Activated CD8-positive, alpha-beta memory T cell treated with anti-CD3 and anti-CD28 coated beads for 4 hours (primary cell): ENCODE measurements at places on chromosomes 1 and 21.

DNA sequence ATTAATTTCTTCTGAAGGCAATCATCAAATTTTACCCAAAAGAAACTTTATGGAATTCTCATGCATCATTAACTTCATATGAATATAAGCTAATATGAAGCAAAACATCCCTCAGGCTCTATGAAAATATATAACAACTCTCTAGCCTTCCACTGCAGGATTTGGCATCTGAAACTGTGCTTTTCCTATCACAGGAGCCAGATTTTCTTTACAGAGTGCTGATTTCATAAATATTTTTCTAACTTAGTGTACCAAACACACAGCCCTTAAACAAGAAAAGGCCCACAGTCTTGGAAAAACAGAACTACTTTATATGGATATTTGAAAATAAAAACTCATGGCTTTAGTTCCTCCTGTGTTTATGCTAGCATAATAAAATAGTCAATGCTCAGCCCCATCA lies 559.5 kb upstream of the CHRM3 start:
- no peak for DNase-seq

DNA sequence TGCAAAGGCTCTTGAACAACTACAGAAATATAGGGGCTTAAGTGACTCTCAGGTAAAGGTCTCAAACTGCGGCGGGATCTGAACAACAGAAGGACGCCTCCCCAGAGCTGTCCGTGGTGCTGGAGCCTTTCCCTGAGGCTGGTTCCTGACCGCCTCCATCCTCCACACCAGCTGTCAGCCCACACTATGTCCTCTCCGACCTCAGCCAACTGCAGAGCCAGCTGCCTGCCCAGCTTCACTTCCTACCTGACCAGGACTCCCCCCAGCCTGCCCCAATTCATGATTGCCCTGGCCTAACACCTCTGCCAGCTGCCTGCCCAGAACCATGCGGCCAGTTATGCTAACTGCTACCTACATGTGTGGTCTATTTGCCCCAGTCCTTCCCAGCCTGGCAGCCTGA lies 63.6 kb upstream of the ZC3H12A start:
- DNase-seq, result no peak

DNA sequence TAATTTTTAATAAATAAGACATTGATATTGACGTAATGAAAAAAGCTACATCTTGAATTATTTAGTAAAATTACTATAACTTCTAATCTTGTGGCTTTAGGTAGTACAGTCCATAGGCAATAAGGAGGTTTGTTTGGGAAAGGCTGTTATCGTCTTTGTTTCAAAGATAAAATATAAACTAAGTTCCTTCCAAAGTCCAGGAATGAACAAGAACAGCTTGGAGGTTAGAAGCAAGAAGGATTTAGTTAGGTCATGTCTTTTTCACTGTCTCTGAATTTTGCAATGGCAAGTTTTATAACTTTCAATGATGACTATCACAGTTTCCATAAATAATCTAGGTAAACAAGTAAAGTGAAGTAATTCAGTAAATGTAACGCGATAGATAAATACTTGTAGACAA lies 106.9 kb upstream of the OLFM3 start:
- no peak for DNase-seq

- DNase-seq, result no peak
Measured at GRCh38 chr1:89870998-89871397, 50.2 kb downstream of the LRRC8D start.

DNA sequence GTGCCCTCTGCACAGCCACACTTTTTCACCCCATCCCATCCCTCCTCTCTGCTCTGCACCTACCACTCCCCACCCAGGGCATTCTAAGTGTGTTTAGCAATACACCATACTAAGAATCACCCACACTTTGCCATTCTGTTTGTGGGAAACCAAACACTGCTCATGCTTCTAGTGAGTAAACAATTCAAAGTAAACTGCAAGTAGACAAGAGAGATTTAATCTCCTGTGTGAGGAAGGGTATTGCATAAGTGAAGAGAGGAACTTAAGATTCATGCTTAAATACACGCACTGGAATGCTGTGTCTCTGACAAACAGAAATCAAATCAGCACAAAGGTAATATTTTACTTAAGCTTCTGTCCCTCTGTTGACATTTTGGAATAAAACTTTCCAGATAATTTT lies 4.8 kb upstream of the EDARADD start:
- DNase-seq, result no peak

DNA sequence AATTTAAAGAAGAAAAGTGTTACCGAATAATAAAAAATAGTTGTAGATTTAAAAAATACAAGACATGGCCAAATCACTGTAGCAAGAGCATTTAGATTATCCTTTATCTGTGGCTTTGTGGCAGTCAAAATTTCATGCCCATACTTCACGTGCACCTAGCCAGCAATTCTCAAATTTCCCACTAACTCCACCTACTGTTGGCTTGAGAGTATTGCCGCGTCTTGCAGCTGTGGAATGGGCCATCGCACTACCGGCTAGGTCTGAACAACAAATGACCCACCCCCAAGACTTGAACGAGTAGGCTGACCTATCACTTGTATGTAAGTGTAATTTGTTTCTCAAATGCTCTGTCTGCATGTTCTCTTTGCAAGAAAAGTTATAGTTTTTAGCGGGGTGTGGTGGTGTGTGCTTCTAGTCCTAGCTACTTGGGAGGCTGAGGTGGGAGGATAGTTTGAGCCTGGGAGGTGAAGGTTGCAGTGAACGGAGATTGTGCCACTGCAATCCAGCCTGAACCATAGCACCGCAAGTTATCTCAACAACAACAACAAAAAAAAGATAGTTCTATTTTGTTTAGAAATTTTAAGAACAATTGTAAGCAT lies 4.1 kb downstream of the KRTAP13-4 start:
- DNase-seq, result no peak

GRCh38 chr1:14242123-14242522 lies 356.4 kb upstream of the KAZN start:
- no peak for DNase-seq

DNA sequence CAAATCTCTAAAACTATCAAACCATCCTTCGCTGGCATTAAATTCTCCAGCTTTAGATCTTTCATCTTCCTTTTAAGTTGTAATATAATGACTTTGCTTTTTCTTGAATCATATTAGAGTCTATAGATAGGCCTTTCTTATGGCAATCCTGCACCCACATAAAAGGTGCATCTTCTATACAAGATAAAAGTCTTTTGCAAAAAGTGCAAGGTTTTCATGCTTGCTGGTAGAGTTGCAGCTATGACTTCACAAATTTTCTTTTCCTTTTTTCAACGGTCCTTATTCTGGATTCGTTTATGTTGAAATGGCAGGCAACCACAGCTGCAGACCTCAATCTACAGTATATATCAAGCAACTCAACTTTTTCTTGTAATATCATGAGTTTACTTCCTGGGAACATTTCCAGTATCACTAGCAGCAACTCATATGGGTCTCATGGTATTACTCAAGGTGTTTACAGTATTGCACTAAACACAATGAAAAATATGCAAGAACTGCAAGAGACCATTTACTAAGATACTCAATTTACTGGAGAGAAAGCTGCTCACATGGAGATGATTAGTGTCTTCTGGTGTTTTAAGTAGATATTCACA lies 22.1 kb downstream of the OMA1 start:
- DNase-seq, result no peak

DNA sequence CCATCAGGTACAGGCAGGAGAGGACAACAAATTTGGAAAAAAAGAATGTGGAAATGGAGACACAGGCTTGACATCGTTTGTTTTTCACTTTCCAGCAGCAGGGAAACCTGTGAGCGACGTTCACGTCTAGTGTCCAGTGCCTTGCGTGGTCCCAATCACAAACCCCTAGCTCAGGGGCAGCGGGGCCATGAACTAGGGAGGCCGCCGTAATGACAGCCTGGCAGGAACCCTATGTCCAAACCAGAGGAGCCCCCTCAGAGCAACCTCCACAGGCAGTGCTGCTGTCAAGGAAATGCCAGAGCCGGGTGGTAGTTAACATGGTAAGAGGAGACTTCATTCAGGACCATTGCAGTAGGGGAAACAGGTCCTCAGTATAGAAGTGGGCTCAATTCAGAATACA lies 37.8 kb upstream of the PSEN2 start:
- DNase-seq, result no peak

DNA sequence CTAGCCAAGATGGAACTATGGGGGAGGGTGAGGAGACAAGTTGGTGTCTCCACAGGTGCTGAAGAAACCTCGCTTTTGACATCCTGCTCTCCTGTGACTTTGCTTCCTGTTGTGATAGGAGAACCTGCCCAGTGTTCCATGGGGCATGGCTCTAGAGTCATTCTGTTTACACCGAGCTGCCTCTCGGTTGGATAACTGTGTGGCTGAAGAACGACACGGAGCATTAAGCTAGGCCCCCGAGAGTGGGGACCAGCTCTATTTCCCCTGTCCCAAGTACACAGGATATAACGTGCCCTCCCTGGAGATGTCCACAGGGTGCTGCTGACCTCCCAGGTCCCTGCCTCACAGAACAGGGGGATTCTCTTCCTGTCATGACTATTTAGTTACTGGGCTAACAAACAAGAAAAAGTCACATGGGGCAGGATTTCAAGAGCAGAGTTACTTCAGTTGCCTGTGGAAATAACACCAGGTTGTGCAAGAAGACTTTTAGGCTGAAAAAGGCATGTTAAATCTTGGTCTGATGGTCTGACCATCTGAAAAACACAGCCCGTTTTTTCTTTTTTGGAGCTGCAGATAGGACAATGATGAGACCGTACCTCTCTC lies 29.4 kb upstream of the PPP2R5A start:
- DNase-seq, result no peak
